Right ventricle myocardium inferior (tissue), 1 donor: ENCODE measurements at places on chromosomes 3 and 15. TPM values are rescaled to one million over a fixed set of nuclear protein-coding genes. Genes with fewer than 3 reads are reported as not detected.

Gene FOXB1
- total RNA-seq, result not detected

Gene IL1RAP
- 6.8 TPM for total RNA-seq

Gene KBTBD12
- 29.7 TPM for total RNA-seq

Gene COL8A1
- total RNA-seq, result 14.1 TPM

Gene VWA5B2
- total RNA-seq, result not detected

Gene GOLGA6L10
- total RNA-seq, result 0.14 TPM

Gene LDHAL6B
- total RNA-seq, result not detected

Gene TRMT10C
- 29.1 TPM for total RNA-seq

Gene GPR160
- total RNA-seq, result 1.2 TPM

Gene DVL3
- 60.7 TPM for total RNA-seq

Gene CLASP2
- 69.4 TPM for total RNA-seq

Gene GOLGA8T
- total RNA-seq, result 0.65 TPM

Gene FOXL2NB
- not detected for total RNA-seq

DNA sequence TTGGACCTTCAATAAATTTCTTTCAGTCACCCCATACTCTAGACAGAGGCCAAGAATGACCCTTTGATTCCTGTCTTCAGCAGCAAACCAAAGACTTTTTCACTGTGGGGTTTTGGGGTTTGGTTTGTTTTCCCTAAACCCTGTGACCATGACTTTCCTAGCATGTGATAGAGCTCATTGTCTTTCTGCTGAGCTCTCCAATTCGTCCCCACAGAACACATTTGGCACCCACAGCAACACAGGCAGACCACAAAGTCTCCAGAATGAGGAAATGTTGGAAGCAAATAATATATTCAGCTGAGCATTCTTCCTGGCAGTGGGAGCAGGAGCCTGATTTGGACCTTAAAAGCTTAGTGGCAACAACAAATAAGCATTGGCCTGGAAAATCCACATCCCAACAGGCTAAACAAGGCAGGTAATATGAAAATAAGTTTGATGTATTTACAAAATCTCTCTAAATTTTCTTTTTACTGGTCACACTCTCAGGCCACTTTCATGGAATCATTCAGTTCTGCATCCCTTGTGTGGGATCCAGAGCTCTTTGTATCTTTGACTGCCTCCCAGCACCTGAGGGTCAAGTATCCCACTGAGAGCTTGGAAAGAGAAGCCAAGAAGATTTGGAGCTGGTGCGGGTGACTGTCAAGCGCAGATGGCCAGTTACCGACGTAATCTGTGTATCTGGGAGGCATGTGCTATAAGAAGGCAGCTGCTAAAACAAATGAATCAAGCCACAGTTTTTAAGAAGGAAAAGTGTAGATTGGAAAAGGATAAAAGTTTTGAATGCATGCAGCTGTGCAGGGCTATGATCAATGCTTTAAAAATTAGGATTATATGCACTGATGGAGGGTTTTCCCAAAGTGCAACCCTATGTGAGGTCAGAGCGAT is 36.5 kb upstream of the CPB1 start:
- no peak for DNase-seq

DNA sequence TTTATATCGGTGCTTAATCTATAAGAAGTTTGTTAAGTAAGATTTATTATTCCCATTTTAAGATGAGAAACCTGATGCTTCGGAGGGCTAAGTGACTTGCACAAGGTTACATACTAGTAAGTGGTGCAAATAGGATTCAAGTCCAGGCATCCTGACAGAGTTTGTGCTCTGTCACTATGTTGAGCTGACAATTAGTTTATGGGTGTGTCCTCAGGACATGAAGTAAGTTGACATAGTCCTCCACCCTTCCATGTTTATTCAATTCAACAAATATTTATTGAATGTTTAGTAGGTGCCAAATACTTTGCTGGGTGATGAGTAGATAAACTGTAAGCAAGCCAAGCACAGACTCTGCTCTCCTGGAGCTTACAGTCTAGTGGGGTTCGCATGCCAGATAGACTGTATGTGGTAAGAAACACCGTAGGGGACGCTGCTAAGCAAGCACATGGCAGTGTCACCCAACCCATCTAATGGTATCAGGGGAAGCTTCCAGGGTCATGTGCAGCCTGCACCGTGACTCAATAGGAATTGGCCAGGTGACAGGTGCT is 342.7 kb upstream of the SATB1 start:
- DNase-seq, result no peak

DNA sequence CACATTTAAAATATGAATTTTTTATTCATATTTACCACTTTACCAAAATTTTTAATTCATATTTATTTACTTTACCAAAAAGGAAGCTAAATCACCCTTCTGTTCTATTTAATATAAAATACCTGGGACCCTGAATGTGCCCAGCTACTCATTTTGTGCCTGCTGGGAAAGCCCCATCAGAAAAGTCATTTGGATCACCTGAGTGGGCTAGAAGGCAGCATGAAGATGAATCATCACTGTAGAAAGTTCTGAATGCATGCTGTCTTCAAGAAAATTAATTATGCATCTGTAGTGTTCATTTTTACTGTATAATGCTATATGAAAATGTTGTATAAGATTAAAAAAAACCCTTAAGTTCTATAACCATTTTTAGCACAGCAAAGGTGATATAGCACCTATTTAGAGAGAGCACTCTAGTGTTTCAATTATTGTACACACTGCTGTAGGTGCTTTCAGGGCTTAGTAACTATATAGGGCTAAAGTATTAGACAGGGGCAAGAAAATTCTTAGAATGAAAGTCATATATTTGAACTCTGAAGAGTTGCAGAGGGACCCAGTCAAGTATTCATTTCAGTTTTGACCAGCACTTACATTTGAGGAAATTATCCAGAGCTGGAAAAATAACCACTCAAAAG is 175.1 kb downstream of the NFKBIZ start:
- DNase-seq, result no peak

DNA sequence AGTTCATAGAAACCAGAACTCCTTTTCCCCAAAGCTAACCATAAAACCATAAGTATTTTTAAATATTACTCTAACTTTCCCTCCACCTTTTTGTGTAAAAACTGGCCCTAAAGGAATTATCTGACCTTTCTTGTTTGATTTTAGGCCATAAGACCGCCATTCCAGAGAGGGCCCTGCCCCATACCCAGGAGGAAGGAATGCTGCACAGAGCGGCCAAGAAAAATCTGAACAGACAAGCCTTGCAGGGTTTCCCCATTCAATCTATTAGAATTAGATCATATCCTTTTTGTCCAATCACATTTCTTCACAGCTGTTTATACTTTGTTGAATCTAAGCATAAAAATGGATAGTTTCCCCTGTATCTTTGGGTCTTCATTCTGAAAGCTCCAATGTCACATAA is 97.1 kb downstream of the B3GALNT1 start:
- no peak for DNase-seq

- DNase-seq, result no peak
Measured at GRCh38 chr3:78077842-78078241, 1037.9 kb downstream of the ROBO2 start.

GRCh38 chr15:50107157-50107556 is 11.9 kb downstream of the ATP8B4 start:
- DNase-seq, result no peak

DNA sequence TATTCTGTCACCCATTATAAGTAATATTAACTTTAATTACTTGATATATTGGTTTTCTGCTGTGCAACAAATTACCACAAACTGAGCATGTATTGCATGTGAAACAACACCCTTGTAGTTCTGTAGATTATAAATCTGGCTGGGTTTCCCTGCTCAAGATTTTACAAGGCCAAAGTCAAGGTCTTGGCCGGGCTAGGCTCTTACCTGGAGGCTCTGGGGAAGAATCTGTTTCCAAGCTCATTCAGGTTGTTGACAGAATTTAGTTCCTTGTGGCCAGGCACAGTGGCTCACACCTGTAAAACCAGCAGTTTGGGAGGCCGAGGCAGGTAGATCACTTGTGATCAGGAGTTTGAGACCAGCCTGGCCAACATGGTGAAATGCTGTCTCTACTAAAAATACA is 16.3 kb downstream of the TIMMDC1 start:
- no peak for DNase-seq

- DNase-seq, result no peak
Measured at GRCh38 chr15:74603789-74604705, 11.6 kb upstream of the CLK3 start.

GRCh38 chr3:75272691-75273090 is 391.4 kb upstream of the FRG2C start:
- DNase-seq, result no peak

GRCh38 chr3:39808467-39809180 is 785 bp upstream of the MYRIP start:
- peak; percentile 64 for DNase-seq

- DNase-seq, result no peak
Measured at GRCh38 chr15:93671387-93671943, 559.9 kb upstream of the MCTP2 start.

GRCh38 chr3:69250014-69250413 is 127.6 kb upstream of the LMOD3 start:
- DNase-seq, result no peak

- no peak for DNase-seq
Measured at GRCh38 chr3:196641333-196642054, 2.0 kb downstream of the NRROS start.

GRCh38 chr15:31434588-31435260 is 108.1 kb downstream of the KLF13 start:
- DNase-seq, result peak; percentile 87

DNA sequence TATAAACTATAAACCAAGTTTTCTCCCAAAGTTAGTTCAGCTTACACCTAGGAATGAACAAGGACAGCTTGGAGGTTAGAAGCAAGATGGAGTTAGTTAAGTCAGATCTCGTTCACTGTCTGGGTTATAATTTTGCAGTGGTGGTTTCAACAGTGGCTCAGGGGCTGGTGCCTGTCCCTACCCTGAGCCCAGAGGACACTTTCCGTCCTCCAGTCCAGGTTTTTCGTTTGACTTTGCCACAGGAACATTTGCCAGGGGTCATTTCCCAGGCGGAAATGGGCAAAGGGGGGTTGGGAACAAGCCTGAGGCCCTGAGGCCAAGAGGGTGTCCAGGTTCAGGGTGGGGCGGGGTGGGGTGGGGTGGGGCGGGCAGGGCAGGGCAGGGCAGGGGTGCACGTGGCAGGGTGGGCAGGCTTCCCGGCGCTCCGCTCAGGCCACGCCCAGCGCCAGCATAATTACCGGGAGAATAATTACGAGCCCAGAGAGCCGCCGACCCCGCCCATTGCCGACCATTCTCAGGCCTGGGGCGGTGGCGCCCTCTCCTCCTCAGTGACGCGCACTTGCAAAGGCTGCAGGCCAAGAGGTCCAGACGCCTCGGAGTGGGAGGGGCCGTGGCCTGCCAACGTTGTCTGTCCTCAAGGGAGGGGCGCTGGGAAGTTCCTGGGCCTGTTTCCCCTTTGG is 70.4 kb downstream of the KLF13 start:
- peak; percentile 97 for DNase-seq

DNA sequence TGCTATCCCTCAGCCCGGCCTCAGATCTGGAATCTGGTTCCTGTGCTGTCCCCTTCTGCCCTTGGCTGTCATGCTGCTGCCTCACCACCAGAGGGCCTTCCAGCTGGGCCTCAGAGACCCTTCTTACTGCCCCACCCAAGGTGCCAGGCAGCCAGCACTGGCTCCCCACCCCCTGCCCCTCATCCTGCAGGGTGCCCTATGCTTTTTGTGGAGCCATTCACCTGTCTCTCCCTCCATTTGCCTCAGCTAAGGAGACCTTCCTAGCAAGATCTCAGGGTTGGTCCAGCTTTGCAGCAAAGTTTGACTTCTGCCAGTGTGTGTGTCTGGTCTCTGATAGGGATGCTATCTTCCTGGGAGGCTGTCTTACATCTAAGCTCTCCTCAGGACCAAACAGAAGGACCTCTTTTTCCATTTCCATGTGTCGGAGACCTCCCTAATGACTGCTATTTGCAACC is 1.9 kb upstream of the VWA5B2 start:
- DNase-seq, result no peak

GRCh38 chr15:79310612-79310984 is 314 bp upstream of the TMED3 start:
- no peak for DNase-seq

DNA sequence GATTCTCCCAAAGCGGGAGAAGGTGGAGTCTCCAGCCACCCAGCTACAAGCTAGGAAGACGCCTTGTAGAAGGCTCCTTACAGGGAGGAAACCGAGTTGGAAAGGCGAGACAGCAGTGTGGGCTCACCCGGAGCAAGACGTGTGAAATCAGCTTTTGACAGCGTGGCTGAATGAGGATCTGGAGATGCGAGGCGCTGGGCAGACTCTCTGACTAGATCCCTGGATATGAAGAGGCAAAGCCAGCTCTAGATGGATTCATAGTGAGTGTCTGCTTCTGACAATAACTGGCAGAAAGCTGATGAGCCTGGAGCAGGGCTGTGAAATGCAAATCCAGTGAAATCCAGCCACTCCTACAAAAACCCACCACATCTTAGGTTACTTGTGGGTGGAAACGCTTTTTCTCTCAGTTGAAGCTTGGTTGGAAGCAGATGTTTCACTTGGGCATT is 41.0 kb downstream of the GOLGA6A start:
- DNase-seq, result no peak

DNA sequence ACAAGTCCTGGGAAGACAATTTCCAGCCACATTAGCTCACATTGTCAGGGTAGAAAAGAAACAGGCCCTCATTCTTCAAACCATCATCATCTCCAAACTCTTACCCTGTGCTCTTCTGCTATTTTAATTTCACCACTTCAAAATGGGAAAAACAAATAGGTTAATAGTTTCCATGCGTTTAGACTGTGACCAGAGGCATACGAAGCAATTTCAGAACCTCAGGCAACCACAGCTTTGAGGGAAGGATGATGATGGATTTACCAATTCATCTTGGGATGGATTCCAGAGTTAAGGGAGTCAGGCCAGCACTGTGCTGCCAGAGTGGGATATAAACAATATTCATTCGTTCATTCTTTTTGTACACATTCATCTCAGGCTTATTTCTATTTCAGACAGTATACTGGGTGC is 307.8 kb upstream of the TPRG1 start:
- no peak for DNase-seq

GRCh38 chr3:197465996-197466549 is 89.7 kb downstream of the BDH1 start:
- no peak for DNase-seq
